ENCODE measurements at places on chromosomes 2 and 18.

DNA sequence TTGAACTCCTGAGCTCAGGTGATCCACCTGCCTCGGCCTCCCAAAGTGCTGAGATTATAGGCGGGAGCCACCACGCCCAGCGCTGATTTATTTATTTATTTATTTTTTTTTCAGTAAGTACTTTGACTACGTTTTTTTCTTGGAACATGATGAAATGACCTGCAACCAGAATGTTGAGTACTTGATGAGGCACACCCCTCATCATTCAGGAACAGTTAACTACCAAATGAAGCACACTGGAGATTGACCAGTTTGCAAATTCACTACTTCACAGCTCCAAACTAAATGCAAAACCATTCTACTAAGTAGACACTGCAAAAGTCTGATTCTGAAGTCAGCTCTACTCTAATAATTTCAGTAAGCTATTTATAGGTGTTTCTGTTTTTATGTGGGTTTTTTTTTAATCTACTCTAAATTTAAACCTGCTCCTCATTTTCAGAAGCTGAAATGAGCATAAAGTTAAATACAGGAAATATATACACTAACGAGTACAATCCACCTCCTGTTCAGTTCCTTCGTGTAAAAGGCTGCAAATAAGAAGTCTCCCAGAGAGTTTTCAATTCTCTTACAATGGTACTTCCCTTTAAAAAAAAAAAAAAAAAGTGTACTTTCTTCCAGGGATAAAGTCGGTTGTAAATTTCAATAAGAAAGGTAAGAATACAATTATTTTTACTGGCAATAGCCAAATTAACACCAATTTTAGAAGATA lies 1.4 kb downstream of the GFPT1 start:
- DNase-seq: no peak

DNA sequence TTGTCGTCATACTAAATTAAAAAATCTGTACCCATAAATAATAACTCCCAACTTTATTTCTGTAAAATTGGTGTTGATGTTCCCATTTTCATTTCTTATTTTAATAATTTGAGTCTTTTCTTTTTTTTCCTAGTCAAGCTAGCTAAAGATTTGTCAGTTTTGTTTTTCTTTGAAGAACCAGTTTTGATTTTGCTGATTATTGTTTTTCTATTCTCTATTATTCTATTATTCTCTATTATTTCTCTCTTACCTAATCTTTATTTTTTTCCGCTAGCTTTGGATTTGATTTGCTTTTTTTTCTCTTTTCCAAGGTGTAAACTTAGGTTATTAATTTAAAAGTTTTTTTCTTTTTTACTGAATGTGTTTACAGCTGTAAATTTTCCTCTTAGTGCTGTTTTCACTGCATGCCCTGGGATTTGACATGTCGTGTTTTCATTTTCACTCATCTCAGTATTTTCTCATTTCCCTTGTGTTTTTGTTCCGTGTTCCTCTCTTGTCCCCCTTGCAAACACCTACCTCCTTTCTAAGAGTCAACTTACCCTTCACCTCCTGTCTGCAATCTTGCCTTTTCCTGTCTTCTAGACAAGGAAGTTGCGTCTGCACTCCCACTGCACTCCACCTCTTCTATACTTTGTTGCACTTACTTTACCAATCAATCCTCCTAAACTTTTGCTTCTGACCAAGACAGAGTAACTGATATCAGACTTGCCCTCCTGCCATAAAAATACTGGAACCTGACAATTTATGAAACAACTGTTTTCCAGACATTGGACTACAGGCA lies 18.8 kb downstream of the PSMG2 start:
- DNase-seq: no peak

GRCh38 chr2:37837628-37838328 lies 87.3 kb upstream of the RMDN2 start:
- no peak for DNase-seq

DNA sequence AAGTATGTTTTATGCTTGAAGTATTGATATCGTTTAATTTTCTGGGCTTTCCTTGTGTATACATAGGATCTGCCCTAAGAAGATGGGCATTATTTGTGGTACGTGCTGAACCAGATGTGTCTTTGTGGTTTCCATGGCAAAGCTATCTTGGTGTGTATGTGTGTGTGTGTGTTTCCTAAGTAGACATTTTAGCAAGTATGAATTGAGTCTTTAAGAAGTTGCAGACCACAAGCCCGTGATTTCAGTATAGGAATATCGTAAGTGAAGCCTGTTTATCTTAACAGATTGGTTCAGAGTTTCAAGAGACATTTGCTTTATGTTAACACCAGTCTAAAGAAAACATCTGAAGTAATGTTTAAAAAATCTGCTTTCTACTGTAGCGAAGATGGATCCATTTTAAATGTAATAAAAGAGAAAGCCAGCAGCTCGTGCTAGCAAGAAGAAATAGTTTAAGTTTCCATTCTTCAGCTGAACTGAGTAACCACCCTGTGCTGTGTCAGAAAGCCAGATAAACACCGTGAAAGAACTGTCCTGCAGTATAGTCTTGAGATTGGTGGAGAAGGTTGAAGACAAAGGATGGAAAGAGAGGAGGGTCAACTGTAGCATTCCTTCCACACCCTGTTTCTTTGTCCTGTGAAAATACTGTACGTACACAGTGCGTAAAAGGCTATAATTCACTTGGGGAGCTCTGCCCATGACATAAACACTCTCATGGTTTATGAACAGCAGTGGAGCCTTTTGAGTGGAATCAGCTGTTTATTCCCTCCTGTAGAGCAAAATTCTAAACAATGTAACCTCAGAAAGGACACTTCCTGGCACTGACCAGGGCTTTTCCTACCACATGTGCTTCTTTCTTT lies 91.9 kb upstream of the FOSL2 start:
- DNase-seq: peak; percentile 33

- no peak for DNase-seq
These were observed 204.0 kb upstream of the ID2 start for GRCh38 chr2:8477552-8478470.

DNA sequence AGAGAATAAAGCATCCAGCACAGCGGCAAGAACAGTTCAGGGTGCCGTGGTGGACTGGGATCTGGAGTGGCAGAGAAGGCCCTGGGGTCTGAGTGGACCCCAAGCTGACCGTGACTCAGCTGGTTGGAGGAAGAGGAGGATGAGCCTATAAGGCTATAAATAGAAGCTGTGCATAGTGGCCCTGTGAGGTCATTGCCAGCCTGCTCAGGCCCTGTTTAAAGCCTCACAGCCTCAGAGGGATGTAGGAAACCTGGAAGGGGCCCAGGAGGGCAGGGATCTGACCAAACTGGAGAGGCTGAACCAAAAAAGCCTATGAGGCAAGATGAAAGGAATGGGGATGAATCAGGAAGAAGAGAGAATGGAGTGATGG lies 11.3 kb upstream of the DES start:
- DNase-seq: no peak

DNA sequence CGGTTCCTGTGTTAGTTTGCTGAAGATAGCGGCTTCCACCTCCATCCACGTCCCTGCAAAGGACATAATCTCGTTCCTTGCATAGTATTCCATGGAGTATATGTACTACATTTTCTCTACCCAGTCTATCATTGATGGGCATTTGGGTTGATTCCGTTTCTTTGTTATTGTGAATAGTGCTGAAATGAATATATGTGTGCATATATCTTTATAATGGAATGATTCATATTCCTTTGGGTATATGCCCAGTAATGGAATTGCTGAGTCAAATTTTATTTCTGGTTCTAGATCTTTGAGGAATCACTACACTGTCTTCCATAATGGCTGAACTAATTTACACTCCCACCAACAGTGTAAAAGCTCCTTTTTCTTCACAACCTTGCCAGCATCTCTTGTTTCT lies 255.4 kb upstream of the CDH2 start:
- no peak for DNase-seq

DNA sequence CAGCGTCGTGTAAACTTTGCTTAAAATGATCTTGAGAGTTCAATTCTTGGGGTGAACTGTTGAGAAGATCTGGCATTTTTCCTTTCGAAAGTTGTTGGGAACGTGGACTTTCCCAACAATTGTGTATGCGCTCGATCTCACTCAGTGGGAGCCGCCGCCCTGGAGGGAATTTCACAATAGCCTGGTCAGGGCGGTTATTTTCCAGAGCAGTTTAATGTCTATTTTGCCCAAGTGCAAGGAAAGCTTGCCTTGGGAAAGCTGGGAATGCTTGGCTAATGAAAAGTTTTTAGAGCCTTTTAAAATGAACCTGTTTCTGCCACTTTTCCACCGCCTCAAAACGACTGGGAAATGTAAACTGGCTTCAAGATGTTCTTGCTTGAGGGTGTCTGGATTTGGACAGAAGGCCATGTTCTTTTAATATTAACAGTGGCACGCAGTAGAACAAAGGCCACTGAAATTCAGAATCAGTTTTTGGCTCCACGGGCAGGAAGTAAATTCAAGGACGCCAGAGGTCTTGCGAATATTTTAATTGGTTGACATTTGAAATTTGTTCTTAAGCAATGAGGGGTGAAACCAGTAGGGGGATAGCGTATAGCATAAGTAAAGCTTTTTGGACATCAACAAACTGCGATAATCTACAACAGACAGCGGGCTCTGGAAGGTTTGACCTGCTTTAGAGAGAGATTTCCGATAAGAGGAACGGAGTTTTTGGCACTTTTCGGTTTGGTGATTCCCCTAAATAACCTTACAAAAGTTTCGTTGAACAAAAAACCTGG lies 1.2 kb downstream of the CFLAR start:
- DNase-seq: peak; percentile 64

DNA sequence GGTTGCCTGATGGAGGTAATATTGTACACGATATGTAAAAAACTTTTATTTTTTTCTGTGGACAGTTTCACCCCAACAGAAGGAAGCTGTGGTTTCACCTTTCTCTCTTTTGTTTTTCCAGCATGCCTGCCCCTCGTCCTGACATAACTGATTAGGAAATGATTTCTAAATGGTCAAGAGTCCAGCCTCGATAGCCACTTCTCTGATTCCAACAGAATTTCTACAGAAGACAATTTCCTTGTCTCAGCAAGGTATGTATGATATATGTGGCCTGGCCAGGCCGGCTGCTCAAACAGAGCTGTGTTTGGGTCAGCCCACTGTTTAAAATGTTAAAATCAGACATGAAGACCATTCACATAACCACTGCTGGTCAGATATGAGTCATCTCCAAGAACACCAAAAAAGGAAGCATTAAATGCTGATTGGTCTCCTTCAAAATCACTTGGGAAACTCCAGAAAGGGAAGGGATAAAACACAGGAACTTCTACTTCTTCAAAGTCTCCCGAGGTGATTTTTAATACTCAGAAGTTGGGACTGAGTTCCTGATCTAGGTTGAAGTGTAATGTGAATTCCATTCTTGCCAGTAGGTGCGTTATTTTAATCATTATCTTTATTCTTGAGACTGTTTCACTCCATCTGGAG lies 22.3 kb downstream of the ATP8B1 start:
- no peak for DNase-seq

- no peak for DNase-seq
These were observed 157.9 kb downstream of the ADCYAP1 start for GRCh38 chr18:1062588-1062987.

DNA sequence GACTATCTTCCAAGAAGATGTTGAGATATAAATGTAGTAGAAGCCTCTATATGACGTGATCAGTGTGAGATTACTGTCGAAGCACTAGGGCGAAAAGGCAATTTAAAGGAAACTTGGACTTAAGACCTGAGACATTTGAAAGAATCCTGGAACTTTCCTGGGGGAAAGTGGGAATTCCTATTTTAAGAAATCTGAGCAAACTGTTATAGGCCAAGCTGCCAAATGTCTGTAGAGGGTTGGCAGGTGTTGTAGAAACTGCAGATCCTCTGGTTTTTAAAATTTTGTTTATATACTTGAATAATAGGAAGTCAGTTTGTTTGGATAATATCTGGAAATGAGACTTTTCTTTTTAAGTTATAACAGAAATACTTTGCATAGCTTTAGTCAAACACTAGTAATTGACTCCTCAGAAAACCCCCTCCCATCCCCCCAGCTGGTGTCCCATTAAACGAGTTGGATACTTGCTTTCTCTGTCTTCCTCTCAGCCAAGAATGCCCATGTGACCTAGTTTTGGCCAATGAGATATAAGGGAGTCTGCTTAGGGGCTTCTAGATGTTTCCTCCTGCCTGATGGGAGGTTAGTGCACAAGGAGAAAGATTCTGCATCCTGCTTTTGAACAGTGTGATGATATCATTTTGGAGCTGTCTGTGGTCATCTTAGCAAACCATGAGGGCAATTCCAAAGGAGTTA lies 61.2 kb downstream of the MOGAT1 start:
- no peak for DNase-seq

DNA sequence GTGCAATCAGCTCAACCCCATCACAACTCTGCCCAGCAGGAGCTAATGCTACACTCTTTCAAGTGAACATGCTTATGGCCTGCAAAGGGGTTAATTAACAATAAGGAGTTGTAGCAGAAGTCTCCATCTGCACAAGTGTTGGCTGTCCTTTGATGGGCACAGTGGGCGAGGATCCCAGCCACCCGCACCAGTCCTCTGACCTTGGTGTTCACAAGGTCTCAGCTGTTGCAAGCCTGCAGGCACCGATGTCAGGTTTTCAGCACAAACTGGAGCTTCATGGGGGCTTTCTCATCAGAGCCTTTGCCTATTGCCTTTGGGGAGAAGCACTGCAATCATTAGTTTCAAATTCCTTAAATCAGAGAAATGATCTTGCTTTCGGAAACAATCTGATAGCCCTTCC lies 60.9 kb upstream of the TMEM178A start:
- DNase-seq: no peak

- DNase-seq: no peak
These were observed 34.5 kb downstream of the INPP5D start for GRCh38 chr2:233094614-233095013.

DNA sequence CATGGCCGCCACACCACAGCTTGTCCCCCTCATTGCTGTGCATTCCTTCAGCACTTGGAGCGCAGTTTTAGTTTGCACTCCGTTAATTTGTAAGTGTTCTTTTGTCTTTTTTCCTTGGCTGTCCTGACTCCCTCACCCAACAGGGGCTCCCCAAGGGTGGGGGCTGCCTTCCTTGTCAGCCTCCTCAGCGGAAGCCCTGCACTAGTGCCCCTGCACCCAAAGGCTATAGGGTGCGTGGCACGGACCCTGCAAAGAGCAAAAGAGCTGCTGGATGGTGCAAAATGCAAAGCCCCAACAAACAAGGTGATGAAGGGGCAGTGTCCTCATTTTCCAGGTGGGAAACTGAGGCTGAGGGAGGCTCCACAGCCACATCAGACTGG lies 46.8 kb downstream of the EMX1 start:
- DNase-seq: no peak

- DNase-seq: no peak
These were observed 426.9 kb downstream of the CDH2 start for GRCh38 chr18:27750014-27750413.

DNA sequence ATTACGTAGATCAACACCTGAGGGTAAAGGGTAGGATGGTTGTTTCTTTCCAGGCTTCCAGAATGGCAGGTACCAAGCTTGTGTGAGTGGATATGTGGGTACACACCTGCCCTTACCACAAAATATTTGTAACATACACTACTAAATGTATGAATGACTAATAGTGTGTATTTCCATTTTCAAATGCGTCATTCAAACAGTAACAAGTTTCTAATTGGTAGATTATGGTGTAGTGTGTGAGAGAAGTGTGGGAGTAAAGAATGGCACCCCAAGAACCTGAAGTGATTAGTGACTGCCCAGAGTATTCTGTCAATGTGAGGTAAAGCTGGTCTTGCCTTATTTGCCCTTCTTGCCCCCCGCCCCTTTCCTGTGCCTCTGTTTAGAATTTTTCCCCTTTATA lies 21.1 kb downstream of the AGPS start:
- no peak for DNase-seq

All from activated CD8-positive, alpha-beta memory T cell treated with anti-CD3 and anti-CD28 coated beads for 24 hours (primary cell).